ENCODE measurements at places on chromosomes 1 and 21.

DNA sequence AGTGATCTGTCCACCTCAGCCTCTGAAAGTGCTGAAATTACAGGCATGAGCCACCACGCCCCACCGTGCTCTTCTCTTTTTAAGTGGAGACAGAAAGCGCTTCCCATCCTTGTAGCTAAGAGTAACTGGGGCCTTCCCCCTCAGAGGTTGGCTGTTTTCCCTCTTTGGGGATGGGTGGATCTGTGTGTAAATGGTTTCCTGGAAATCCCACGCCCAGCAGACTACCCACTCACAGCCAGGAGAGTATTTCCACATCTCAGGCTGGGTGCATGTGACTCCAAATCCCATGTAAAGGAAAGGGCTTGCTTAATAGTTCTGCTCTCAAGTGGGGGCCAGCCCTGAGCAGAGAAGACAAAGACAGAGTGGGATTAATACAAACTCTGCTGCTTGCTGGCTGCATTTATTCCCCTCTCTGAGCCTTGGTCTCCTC, 19.6 kb upstream of the TCEA3 start:
- DNase-seq = no peak

DNA sequence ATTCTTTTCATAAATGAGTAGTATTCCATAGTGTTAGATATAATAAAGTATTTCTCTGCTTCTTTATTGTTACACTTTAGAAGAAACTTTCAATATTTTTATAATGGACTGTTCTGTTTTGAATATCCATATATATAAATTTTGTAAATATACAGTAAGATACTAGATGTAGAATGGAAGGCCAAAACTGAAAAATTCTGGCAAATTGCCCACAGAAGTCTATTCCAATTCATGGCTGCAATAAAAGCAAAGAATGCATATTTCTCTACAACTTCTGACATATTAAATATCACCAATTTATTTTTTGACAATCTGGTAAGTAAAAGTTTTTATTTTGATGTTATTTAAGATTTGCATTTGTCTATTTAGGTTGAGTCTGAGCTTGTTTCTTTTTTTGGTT, 532.5 kb downstream of the NCAM2 start:
- DNase-seq = no peak

GRCh38 chr1:61828805-61829204, 86.5 kb downstream of the PATJ start:
- DNase-seq = no peak

- DNase-seq = no peak
Observed at GRCh38 chr1:39940253-39940652, 14.7 kb upstream of the MFSD2A start.

- no peak for DNase-seq
Observed at GRCh38 chr1:55051621-55052020, 12.3 kb downstream of the PCSK9 start.

DNA sequence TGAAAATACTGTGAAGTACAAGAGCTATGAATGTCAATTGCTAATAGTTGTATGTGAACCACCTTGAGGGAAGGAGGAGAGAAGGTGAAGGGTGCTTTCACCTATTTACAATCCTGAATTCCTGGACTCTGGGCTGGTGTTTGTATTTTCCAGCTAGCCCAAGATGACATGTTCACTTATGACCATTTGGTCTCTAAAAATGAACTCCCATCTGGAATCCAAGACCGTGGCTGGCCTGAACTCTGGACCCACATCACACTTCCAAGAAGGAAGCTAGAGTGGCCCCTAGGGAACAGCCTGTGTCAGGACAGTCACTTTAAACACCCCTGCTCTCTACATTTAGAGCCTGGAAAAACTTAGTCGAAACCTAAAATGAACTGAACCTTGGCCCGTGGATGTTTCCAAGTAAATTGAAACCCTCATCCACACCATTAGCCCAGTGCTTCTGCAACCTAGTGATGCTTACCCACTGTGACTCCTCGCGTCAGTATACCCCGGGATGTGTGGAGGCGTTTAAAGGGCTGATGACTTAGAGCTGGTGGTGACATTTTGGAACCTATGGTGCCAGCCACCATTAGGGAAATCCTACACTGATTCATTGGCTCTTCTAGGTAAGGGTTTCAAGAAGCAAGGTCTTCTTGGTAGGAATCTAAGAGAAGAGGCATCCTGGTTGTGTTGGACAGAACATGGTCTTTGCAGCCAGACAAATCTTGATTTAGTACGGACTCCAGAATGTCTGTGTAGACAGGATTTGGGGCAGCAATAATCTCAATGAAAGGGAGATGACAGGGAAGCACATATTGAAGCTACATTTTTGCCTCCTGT, 171.5 kb upstream of the IRF2BP2 start:
- DNase-seq = no peak

GRCh38 chr1:165884690-165885304, 57.4 kb downstream of the UCK2 start:
- no peak for DNase-seq

DNA sequence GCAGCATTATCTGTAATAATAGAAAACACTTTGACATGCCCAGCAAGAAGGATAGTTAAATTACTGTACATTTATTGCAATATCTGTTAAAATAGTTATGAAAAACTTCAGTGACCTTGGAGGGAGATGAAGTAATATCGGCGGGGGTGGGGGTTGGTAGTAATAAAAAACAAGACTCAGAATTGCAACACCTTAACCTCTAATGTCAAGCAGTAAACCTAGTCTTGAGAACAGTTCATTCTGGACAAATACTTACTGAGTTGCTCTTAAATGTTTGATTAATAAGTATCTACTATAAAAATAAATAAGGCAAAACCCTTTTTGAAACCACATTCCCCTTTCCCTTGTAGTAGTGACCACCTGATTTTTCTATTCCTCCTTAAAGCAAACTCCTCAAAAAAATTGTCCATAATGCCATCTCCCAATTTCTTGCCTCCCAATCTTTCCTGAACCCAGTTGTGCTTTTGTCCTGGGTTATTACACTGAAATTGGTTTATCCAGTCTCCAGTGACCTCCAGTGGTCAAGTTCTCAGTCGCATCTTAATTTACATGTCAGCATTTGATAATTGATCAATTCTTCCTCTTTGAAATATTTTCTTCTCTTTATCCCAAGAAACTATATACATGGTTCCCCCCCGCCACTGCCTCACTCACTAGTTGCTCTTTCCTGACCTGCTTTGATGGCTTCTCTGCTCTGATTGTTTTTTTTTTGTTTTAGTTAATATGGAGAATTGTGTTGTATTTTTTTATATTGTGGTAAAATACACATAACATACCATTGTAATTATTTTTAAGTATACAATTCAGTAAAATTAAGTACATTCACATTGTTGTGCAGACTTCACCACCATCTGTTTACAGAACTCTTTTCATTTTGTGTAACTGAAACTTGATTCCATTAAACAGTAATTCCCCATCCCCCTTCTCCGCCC, 36.8 kb downstream of the RAP1A start:
- no peak for DNase-seq

- DNase-seq = no peak
Observed at GRCh38 chr1:156550346-156550745, 22.0 kb downstream of the IQGAP3 start.

DNA sequence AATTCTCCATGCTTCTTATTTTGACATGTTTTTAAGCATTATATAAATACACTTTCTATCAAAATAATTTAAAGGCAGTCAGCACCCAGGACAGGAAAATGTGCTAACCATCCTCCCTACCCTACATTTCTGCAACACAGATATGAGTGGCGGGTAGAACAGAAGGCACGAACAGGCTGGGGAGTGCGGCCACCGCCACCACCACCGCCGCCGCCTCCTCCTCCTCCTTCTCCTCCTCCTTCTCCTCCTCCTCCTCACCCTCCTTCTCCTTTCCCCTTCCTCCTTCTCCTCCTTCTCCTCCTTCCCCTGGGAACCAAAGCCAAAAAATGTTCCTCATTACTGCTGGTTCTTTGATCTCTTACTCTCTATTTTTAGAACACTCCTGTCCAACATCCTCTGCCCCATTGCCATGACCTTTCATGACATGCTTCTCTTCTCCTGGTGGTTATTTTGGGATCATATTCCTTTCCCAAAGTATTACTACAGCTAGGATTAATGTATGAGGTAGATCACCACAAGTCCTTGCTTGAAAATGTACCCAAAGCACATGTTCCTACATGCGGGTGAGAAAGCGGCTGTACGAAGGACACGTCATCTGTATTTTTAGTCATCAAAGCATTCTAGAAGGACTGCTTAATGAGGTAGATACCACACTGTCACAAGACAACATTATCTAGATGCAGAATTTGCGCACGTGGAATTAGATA, 24.5 kb upstream of the CCN1 start:
- DNase-seq = no peak

GRCh38 chr1:53066488-53066887, 4.5 kb downstream of the PODN start:
- no peak for DNase-seq

- DNase-seq = no peak
Observed at GRCh38 chr1:116902723-116903383, 6.9 kb upstream of the PTGFRN start.

- DNase-seq = no peak
Observed at GRCh38 chr1:40265919-40266318, 7.9 kb downstream of the ZMPSTE24 start.

DNA sequence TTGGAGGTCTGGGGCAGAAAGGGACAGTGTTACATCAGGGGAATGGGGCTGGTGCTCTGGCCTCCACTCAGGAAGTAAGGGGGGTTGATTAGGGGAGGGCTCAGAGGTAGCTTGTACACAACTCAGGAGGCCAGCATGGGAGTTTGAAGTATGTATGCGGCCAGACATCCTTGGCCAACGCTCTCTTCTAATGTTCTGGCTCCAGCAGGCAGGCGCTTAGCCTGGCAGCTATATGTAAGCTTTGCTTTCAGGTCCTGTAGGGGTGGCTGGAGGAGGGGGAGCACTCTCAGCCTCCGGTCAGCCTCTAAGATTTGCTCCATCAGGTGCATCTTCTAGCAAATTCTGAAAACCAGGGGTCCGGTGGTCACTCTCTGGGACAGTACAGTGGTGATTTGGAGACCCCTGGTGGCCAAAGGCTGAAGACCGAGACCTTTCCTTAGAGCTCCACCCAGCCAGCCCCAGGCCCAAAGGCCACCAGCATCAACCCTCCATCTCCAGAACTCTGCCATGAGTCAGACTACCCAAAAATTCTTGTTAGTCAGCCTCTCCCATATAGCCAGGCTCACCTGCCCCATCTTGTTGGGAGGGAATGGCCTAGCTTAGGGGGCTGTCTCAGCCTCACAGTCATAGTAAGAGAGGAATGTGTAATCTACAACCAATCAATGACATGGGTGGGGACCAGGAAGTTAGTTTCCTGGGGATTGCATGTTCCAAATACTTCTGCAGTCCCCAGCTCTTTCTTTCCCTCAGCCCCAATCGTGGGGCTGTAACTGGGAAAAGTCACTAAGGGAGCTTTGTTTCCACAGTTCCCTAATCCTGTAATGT, 9.7 kb upstream of the COL8A2 start:
- no peak for DNase-seq

DNA sequence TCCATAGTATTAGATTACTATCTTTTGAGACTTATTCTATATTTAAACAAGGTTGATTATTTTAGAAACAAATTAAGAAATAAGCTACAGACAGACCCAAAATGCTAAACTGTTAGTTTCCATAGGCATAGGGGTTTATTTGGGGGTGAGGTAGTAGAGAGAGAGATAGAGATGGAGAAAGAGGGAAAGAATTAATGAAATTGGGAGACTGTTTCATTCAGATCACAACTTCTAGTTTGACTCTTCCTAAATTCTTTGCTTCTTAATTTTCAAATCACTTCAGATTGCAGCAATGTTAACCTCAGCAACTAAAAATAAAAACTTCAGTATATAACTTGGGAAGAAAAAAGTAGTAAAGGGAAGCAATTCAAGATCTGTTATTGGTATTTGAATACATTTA, 3.4 kb downstream of the JUN start:
- DNase-seq = no peak

- DNase-seq = no peak
Observed at GRCh38 chr21:43024439-43025136, 50.2 kb downstream of the PKNOX1 start.

- no peak for DNase-seq
Observed at GRCh38 chr1:154330669-154331068, 5.3 kb downstream of the ATP8B2 start.

- no peak for DNase-seq
Observed at GRCh38 chr21:44477131-44477530, 21.8 kb downstream of the LRRC3 start.

- no peak for DNase-seq
Observed at GRCh38 chr1:63871463-63871862, 97.6 kb downstream of the ROR1 start.

GRCh38 chr1:226677027-226678020, 61.8 kb downstream of the ITPKB start:
- DNase-seq = peak; percentile 64

DNA sequence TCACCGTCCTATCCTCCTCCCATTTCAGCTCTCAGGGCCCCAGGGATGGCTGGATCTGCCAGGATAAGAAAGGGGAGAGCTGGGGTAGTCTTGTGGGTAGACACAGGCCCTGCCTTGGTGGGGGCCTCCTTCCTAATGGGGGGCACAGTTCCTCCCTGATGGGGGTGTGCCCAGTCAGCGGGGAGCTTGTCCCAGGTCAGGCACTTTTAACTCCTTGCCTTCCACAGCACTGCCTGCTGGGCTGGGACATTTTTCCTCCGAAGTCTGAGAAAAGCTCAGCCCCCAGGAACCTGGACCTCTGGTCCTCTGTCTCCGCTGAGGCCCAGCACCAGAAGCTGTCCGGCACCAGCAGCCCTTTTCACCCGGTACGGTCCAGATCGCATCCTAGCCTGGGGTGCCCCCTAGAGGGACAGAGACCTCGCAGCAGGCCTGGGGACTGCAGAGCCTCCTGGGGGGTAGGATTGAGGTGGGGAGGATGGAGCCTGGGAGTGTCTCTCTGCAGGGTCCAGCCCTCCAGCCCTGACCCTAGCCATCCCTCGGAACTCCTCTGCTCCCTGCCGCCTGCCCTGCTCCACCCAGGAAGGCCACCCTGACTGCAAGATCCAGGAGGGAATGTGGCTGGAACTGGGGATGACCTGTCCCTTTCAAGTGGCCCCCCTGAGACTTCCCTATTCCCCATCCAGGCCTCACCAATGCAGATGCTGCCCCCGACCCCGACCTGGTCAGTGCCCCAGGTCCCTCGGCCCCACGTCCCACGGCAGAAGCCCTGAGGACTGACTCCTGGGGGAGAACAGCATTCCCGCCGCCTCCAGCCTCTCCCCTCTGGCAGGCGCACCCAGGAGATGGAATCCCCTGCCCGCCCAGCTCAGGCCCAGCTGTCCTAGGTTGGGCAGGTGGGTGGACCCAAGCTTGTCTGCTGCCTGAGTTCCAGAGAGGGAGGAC, 12.0 kb downstream of the MIIP start:
- DNase-seq = no peak

DNA sequence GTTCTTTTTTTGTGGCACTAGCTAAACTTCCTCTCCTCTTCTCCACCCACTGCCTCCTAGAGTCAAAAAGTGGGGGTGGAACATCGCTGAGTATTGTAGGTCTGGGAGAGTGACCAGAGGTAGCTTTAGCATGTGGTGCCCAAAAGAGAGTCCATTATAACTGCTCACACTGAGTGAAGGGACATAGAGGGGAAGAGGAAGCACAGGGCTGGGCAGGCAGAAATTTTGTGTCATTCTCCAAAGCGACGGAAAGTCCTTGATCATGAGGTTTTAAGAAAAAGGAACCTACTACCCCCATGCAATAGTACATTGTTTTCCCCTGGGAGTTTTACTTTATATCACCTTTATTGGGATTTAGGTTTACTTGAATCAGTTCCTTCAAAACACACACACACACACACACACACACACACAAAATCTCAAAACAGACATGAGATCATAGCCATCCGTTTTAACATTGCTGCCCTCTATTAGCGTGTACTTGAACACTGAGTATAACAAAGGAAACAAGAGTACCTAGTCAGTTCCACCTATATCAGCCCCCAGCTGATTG, 4.1 kb downstream of the CD84 start:
- no peak for DNase-seq

- no peak for DNase-seq
Observed at GRCh38 chr21:37207441-37208009, 59.6 kb downstream of the VPS26C start.

Data from stimulated activated CD4-positive, alpha-beta T cell treated with anti-CD3 and anti-CD28 coated beads, TNF-alpha, amount 100 ng/mL, for 24 hours (primary cell).